ENCODE measurements at places on chromosomes 11 and 22.

- DNase-seq: no peak
Measured at GRCh38 chr11:113577356-113578032, 102.3 kb upstream of the DRD2 start.

DNA sequence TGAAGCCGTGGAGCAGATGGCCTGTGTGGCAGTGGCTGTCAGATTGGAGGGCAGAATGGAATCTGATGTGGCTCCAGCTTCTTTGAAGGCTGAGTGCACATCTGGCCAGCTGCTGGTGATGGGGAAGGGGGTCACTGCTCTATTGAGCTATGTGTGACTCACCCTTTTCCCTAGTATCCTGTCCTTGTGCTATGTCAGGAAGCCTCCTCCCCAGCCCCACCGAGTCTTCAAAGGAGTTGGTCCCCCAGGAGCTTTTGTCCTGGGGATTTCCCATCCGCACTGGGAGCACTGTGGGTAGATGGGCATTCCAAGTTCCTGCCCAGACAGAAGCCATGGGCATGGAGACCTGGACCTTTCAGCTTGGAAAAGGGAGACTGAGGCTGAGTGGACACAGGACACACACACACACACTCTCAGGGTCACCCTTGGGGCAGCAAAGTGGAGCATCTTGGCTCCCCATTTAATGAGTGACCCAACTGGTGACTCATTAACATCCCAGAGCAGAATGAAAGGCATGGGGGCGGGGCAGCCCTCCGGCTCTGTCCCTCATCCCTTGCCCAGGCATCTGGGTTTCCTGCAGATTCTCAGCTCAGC lies 3.3 kb downstream of the SERPINH1 start:
- peak; percentile 37 for DNase-seq

GRCh38 chr11:61609000-61609979 lies 28.4 kb upstream of the SYT7 start:
- no peak for DNase-seq

- no peak for DNase-seq
Measured at GRCh38 chr11:125084057-125084416, 20.9 kb downstream of the SLC37A2 start.

- no peak for DNase-seq
Measured at GRCh38 chr11:82268627-82269026, 465.0 kb downstream of the FAM181B start.

DNA sequence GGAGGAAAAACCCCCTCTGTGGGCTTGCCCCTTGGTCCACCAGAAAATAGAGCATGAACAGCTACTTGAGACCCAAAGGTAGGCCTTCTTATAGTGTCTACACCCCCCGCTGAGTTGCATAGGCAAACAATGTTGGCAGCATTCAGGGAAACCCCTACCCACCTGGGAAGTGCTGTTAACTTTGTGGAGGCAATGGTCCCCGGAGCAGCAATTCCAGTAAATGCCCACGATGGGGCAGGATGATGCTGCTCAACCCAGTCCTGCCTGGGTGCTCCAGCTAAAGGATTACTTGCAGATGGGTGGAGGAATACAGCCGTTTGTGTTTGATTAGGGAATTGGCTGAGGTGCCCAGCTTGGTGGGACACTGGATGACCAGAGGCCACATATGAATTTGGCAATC lies 381.3 kb upstream of the ANO5 start:
- no peak for DNase-seq

DNA sequence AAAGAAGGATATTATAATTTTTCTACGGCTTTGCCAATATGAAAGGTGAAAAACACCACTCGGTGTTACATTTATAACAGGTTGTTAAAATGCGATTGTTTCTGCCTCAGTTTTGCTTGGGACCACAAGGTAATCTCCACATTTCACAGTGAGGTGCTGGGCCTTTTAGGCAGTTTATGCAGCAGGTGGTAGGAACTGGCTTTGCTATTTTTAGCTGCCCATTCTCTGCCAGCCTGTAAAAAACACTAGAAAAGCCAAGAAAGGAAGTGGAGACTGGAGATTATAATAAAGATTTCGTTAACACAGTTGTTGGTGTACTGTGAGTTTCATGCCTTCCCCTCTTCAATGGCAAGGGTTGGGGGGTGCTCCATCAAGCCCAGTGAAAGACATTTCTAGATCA lies 8.0 kb upstream of the MRPL16 start:
- DNase-seq: no peak

- no peak for DNase-seq
Measured at GRCh38 chr22:44955102-44955501, 54.7 kb downstream of the PHF21B start.

DNA sequence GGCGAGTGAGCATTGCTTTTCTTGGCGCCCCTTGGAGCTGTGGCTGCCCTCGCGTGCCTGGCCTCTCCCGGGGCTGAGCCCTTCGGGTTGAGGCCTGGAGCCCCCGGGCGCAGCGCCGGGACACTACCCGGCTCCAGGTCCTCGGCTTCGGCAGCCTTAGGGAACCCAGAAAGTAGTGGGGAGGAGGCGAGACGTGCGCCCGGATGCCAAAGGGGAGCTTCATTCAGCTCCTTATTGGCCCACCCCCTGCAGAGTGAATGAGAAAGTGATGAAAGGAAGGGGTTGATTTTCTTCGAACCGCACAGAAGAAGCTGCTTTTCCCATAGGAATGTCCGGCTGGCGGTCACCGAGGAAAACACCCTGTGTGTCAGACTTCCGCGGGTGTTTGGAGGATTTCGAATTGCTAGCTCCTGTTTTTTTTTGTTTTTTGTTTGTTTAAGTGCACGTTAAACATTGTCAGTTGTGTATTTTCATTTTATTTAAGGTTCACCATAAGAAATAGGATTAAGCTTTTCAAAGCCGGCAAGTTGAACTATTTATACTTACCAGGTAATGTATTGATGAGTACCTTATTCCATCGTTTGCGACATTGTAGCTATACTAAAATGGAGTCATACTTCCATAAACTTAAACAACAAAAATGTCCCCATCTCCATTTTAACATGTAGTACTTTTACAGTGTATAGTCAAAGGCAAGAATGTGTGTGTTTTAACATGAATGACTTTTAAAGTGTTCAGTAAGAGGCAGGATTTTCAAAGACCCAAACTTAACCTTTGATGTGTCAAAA lies 841 bp upstream of the EIF4G2 start:
- DNase-seq: no peak

- no peak for DNase-seq
Measured at GRCh38 chr22:16824716-16825687, at the start of gene XKR3. TSS of gene XKR3 (minus strand) at chr22:16825411. CDS start at chr22:16808073, 17,338 bp downstream.

DNA sequence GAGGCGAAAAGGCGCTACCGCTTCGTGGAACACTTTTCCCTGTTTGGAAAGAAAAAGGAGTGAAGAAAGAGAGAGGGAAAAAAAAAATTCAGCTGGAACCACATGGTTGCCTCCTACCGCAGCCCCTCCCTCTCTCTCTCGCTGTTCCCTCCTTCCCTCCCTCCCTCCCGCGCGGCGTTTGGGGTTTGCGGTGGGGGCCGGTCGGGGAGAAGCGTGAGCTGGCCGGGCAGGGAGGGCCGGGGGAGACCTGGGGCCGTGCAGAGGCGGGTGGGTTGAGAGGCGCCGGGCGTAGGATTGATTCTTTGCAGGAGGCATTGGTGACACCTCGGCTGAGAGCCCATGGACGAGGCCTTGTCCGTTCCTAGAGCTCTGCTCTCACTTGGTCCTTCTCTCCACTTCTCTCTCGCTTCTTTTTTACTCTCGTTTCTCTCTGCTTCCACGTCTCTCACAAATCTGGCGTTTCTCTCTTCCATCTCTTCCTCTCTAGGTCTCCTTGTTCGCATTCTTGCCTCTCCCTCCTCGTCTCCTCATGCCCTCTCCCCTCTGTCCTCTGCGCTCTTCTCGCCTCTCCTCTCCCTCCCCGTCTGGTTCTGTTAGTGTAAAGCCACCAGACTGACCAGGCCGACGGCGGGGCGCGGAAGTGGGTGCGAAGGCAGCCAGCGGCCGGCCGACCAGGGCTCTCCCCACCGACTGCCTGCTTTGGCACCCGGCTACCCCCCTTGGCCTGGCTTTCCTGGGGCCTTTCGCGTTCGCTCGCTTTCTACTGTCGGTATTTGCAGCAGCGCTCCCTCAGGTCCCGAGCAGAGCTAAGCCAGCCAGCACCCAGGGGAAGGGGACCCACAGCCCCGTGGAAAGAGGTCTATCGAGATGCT lies at the start of gene CLMP:
Gene CLMP, minus strand, starts transcription at position 61 of the 872 bp plus-strand sequence. CDS start 308 bp downstream, outside the sequence.
- DNase-seq: peak; percentile 32

DNA sequence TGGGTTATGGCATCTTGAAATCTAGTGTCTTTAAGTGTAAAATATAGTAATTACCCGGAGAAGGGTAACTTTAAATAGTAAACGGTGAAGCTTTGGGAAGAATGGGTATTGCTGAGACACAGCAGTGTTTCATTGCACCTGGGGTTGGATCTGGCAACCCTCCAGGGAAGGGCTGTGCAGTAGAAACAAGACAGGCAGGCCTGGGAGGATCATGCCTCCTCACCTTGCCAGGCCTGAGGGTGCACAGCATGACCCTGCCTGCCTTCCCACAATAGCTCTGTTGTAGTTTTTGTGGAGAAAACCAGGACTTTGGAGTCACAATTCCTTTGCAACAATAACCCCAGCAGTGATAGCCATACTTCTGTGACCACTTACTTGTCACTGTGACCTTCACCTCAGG lies 64.6 kb upstream of the ADSL start:
- DNase-seq: no peak

GRCh38 chr11:70470127-70470526 lies 71.8 kb downstream of the CTTN start:
- DNase-seq: no peak

All from amniotic stem cell (primary cell).